ENCODE measurements at places on chromosomes 7 and 10.

DNA sequence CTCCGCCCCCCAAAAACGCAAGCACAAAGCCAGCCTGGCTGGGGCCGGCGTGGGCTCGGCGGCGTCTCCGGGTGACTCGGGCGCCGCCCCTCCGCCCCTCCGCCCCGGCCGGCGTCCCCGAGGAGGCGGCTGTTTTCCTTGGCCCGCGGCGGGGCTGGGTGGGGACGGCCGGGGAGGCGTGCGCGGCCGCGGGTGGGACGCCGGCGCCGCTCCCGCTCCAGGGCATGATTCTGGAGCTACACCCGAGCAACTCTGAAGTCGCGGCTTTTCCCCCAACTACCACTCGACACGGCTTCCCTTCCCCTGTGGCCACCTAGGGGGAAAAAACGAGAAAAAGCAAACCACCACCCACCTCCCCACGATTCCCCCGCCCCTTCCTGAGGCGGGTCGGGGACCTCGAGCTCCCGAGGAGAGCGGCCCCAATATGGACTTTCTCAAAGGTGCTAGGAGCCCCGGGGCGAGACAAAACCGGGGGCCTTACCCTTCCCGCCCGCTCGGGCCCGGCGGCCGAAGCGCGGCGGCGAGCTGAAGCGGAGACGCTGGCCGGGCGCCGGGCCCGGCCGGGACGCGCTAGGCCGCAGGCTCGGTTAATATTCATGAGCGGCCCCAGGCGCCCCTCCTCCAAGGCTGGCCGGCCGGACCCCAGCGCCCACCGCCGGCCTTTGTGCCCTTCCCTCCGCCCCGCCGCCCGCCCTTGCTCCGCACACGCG lies 856 bp downstream of the ARHGAP21 start:
- peak overlapping the region; percentile 81 for H3K4me3 ChIP-seq
- no peaks in the 10 kb centered on the region for H3K27me3 ChIP-seq
- H3K27ac ChIP-seq, result peak overlapping the region; percentile 92
- peaks cover 25% of the 10 kb centered on the region for H3K36me3 ChIP-seq

DNA sequence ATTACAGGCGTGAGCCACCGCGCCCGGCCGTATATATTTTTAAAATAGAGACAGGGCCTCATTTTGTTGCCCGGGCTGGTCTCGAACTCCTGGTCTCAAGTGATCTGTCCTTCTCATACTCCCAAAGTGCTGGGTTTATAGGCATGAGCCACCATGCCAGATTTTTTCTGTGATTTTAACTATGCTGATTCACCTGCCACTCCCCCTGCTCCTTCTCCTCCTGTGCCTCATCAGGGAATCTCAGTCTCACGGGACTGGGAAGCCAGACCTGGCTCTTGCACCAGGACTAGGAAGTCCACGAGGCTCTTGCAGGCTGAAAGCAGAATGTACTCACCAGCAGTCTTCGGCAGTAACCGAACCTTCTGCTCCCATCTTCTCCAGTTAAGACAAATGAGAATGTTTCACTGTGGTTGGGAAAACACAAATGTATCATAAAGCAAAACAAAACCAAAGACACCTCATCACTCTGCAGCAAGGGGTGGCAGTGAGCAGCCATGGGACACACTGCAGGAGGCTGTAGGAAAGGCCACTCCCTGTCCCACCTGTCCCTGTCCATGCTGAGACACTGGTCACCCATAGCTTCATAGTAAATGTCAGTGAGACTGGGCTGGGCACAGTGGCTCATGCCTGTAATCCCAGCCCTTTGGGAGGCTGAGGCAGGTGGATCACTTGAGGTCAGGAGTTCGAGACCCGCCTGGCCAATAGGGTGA lies 78.7 kb upstream of the MKRN1 start:
- peaks cover 52% of the 10 kb centered on the region for H3K27me3 ChIP-seq
- H3K27ac ChIP-seq, result no peak overlapping the region
- DNase-seq, result no peak
- H3K36me3 ChIP-seq, result no peaks in the 10 kb centered on the region
- no peaks in the 10 kb centered on the region for H3K4me1 ChIP-seq
- no peak overlapping the region for H3K4me3 ChIP-seq

- H3K27ac ChIP-seq, result no peak overlapping the region
- H3K36me3 ChIP-seq, result no peaks in the 10 kb centered on the region
- no peaks in the 10 kb centered on the region for H3K4me1 ChIP-seq
- H3K4me3 ChIP-seq, result no peak overlapping the region
- H3K27me3 ChIP-seq, result no peaks in the 10 kb centered on the region
- no peak for DNase-seq
Measured at GRCh38 chr10:83960125-83960524, 179.2 kb upstream of the GHITM start.

DNA sequence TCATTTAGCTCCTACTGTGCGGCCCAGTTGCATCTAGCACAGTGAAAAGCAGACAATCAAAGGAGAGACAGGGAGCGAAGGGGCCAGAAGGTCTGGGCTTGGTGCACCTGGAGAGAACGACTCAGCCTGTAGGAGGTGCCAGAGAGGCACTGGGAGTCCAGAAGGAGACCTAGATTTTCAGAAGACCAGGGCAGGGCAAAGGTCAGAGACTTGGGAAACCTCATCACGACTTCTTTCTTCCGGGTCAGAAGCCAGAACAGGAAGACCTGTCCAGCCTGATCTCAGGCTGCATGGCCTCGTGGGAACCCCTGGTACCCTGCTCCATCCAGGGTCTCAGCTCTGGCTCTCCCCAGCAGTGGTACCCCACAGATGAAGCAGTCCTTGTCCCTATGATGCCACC lies 5.2 kb downstream of the AGAP3 start:
- peak; percentile 74 for DNase-seq
- H3K4me1 ChIP-seq, result peaks cover 21% of the 10 kb centered on the region
- H3K27me3 ChIP-seq, result no peaks in the 10 kb centered on the region
- H3K27ac ChIP-seq, result no peak overlapping the region
- peaks cover 81% of the 10 kb centered on the region for H3K36me3 ChIP-seq
- no peak overlapping the region for H3K4me3 ChIP-seq

DNA sequence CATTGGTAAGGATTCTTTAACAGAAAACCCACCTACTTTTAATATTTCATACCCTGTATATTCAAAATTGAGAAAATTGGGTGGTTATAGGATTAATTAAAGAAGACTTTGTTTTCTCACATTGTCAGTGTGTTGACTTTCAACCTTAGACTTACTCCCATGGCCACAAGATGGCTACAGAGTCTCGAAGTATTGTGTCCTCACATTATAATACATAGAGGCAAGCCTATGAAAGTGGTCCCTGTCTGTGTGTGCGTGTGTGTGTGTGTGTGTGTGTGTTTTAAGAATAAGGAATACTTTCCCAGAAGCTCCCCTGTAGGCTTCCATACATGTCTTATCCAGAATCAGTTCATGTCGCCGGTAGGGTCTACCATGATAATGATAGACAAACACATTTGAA lies 180.0 kb downstream of the PHF14 start:
- H3K4me1 ChIP-seq, result no peaks in the 10 kb centered on the region
- H3K27ac ChIP-seq, result no peak overlapping the region
- no peak for DNase-seq
- H3K36me3 ChIP-seq, result no peaks in the 10 kb centered on the region

- no peak for DNase-seq
- no peak overlapping the region for H3K4me3 ChIP-seq
Measured at GRCh38 chr10:116699471-116700150, 42.8 kb downstream of the HSPA12A start.

GRCh38 chr10:124403548-124403947 lies 15.2 kb downstream of the OAT start:
- H3K27ac ChIP-seq, result 0 out of 3 replicates have a peak overlapping the region, but pooled peaks have one; percentile 8
- peak; percentile 50 for DNase-seq

DNA sequence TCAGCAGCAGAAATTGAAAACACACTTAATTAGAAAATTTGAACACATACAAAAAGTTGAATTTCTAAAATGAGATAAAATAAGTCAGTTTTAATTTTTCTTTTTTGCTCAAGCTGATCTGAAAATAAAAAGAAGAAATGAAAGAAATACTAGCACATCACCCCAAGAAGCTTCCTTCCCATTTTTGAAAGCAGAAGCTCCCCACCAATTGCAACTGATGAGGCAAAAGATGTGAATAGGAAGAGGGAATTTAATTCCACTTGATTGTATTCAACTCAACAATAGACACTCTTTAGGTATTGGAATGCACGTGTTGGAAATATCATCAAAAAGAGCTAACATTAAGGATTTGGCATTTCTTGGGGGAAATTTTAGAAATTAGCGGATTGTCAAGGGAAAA lies 175.8 kb downstream of the TRIL start:
- DNase-seq, result no peak
- no peak overlapping the region for H3K4me3 ChIP-seq
- H3K4me1 ChIP-seq, result no peaks in the 10 kb centered on the region
- H3K27ac ChIP-seq, result no peak overlapping the region

All from K562 (cell line).